ENCODE measurements at places on chromosomes 3 and 15.

DNA sequence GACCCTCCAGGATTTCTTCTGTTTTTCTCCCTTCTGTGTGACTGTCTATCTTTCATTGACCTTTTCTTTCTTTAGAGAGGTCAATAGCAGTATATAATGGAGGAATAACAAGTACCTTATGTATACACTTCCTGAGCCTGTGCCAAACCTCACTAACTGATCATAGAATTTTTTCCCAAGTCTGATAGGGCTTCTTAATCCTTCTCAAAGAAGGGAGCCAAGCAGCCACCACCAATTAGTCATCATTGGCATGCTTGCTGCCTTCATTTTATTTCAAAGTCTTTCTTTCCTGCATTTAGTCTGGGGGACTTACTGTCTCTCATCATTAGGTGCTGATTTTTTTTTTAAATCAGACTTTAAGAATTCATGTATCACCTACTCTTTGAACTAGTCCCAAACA is 327.0 kb downstream of the FEZF2 start:
- DNase-seq, result no peak

DNA sequence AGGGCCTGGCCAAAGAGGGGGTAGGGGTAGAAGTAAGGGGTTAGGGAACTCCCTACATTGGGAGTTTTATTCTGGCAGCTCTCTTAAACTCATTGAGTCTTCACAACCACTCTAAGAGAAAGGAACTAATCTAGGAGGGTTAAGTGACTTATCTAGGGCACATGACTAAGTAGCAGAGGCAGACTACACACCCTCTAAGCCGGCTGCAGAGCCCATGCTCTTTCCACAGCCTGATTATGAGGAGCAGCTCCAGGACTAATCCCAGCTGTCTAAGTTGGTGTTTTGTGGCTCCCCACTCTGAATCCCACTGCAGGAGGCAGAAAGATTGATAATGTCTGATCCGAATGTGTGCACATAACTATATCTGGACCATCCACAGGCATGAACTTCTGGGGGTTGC is 374.6 kb downstream of the EPHB1 start:
- no peak for DNase-seq

- no peak for DNase-seq
Measured at GRCh38 chr15:95812491-95812890, 518.0 kb upstream of the NR2F2 start.

DNA sequence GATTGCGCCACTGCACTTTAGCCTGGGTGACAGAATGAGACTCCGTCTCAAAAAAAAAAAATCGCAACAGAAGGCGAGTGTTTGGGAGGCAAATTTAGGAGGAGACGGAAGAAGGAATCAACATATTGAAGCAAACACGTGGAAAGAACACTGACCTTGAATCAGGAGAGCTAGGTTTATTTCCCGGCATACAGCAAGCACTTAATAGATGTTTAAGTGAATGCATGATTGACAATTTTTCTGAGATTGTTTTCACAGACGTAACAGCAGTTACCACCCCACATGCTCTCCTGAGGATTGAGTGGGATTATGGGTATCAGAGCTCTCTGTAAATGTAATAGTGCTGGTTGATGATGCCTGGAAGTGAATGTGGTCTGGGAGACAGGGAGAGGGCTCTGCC is 5.6 kb upstream of the RPP25 start:
- DNase-seq, result no peak

DNA sequence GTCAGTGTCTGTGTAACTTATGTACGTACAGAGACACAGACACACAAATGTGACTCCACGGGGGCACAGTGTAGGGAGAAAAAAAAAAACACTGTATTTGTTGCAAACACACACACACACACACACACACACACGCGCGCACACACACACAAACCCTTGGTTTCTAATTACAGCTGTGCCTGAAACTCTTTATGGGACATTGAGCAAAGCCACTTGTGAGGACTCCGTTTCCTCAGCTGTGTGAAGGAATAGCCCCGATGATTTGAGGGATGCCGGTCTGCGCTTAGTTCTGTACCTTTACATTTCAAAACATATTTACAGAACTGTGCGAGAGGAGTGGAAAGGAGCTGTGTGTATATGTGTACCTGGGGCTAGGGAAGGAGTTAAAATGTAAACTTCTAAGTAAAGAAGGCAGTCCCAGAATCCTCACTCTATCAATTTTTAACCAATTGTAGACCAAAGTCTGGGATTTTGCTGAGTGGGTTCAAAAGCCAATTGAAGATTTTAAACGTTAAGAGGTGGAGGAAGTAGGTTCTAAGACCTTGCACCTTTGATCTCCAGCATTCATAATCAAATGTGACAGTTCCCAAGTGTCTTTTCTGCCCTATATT is 5.3 kb upstream of the BCL6 start:
- no peak for DNase-seq

DNA sequence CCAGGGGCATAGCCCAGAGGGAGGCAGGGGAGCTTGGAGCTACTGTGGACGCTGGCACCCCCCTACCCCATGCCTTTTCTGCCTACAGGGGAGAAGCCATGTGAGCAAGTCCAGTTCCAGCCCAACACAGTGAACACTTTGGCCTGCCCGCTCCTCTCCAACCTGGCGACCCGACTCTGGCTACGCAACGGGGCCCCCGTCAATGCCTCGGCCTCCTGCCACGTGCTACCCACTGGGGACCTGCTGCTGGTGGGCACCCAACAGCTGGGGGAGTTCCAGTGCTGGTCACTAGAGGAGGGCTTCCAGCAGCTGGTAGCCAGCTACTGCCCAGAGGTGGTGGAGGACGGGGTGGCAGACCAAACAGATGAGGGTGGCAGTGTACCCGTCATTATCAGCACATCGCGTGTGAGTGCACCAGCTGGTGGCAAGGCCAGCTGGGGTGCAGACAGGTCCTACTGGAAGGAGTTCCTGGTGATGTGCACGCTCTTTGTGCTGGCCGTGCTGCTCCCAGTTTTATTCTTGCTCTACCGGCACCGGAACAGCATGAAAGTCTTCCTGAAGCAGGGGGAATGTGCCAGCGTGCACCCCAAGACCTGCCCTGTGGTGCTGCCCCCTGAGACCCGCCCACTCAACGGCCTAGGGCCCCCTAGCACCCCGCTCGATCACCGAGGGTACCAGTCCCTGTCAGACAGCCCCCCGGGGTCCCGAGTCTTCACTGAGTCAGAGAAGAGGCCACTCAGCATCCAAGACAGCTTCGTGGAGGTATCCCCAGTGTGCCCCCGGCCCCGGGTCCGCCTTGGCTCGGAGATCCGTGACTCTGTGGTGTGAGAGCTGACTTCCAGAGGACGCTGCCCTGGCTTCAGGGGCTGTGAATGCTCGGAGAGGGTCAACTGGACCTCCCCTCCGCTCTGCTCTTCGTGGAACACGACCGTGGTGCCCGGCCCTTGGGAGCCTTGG is 5.6 kb downstream of the CIB1 start:
- no peak for DNase-seq

GRCh38 chr3:62662677-62663076 is 212.5 kb downstream of the CADPS start:
- DNase-seq, result no peak

- no peak for DNase-seq
Measured at GRCh38 chr15:90837094-90837493, 31.3 kb upstream of the FURIN start.

GRCh38 chr3:51146781-51147180 is 238.3 kb upstream of the MANF start:
- no peak for DNase-seq

- DNase-seq, result no peak
Measured at GRCh38 chr15:51401872-51402517, 60.5 kb downstream of the GLDN start.

- no peak for DNase-seq
Measured at GRCh38 chr3:133763797-133764683, 17.8 kb downstream of the TF start.

GRCh38 chr3:102124282-102124681 is 275.0 kb downstream of the NFKBIZ start:
- DNase-seq, result no peak

DNA sequence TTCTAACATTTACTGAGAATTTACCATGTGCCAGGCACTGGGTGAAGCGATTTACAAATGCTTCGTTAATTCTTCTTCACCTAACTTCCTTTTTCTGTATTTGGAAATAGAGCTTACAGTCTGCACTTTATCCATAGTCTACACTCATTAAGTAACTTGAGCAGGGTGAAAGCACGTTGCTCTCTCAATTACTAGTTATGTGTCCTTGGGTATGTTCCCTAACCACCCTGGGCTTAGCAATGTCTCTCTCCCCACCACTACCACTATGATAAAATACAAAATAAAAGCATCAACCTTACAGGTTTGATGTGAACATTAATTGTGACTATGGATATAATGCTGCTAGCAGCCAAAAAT is 172.9 kb upstream of the SLC2A2 start:
- no peak for DNase-seq

DNA sequence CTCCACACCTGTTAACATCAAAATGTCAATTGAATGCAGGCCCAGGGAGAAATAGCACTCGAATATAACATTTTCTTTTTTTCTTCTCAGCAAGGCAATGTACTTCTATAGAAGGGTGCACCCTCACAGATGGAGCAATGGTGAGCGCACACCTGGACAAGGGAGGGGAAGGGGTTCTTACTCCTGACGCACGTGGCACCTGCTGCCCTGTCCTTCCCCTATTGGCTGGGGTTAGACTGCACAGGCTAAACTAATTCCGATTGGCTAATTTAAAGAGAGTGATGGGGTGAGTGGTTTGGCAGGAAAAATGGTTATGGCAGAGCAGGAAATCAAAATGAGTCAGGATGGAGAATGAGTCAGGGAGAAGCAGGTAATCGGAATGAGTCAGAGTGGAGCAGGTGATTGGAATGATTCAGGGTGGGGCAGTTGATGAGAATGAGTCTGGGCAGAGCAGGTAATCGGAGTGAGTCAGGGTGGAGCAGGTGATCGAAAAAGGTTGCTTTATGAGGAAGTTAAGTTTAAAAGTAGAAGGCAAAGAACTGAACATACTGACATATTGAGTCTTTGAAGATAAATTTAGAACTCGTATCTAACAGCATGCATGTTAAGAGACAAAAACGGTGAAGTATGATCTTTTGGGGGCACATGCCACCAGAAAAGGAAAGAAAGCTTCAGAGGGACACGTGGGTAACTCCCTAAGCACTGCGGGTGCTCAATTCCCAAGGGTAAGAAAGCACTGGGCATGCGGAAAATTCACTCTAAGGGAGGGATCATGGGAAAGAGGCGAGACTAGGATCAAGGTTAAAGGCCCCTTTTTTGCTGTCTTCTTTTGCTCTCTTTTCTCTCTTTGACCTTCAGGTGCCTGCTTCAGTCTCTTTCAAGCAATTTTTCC is 72.9 kb upstream of the GALNT15 start:
- DNase-seq, result no peak

All from stimulated activated CD4-positive, alpha-beta T cell treated with anti-CD3 and anti-CD28 coated beads, Interleukin-15, amount 100 ng/mL, for 1 hour (primary cell).